ENCODE measurements at places on chromosomes 3 and 15.
A peak's percentile ranks its signal among the peaks of the same experiment; 100 is the strongest.

DNA sequence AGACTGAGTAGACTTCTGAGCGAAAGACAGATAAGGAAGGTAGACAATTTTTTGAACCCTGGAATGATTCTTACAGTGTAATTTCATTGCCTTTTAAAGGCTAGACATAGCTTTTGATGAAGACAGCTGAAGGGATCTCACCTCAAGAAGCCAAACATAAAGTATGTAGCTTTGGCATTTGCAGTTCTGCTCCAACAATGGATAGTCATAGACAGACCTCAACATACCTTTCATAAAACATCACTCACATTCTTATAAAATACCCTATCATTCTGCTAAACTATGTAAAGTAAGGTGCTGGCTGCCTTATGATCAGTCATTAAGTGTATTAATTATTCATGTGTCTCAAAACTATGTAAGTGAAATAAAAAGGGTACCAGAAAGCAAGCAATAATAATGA lies 70.0 kb downstream of the UBE3A start:
- no peak for DNase-seq

DNA sequence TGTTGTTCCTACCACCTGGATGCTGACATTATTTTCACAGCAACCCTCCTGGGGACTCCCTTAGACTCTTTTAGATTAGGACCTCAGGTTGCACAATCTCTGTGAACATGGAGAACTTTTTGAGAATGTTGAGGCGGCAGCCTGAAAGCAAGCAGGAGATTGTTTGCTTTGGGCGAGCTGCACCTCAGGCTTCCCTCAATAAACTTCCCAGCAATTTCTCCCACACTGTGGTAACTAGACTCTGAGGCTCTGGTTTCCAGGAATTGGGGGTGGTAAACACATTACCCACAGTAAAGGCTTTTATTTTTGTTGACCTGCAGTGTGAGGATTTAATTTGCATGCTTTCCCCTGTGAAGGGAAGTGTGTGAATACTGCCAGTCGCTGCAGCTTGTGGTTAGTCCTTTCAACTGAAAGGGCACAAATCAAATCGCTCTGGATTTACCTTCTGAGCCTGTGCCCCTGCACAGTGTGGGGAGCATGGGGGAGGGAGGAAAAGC lies 35.2 kb upstream of the SIAH2 start:
- DNase-seq = peak; percentile 14

DNA sequence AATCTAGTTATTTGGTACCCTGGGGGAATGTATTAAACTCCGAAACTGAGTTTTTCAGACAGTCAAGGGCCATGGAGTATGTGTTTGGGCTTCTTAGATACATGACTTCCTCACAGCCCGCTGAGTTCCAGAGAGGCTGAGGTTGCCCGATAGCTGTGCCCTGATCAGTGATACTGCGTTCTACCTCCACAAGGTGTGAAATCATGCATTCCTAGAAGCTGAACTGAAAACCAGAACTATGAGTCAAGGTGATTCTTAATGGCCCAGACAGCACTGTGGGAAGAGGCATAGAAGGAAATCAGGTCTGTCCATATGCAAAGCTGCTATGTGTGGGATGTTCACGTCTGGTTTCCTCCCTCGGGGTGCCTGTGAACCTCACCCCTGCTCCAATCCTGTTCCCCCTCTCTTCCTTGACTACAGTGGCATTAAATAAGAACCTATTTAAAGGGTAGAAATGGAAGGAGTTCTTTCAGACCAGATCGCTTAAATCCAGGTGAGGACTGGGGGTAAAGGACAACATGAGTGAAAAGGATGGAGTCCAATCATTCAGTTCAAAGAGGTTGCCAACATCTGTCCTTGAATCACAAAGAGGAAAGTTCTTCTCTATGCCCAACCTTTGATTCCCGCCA lies 74.3 kb downstream of the MYO1E start:
- no peak for DNase-seq

- peak; percentile 37 for DNase-seq
Observed at GRCh38 chr3:170222647-170223541, 670 bp downstream of the PRKCI start.

GRCh38 chr15:66691727-66692126 lies 10.3 kb upstream of the SMAD6 start:
- no peak for DNase-seq

DNA sequence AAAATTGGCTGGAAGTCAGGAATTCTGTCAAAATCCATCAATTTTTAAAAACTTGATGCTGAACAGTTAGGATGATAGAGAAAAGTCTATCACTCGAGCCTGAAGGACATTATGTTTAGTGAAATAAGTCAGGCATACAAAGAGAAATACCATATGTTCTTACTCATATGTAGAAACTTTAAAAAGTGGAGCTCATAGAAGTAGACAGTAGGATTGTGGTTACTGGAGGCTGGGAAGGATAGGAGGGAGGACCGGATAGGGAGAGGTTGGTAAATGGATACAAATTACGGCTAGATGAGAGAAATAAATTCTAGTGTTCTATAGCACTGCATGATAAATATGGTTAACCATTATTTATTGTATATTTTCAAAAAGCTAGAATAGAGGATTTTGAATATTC lies 389.5 kb upstream of the RASGRP1 start:
- no peak for DNase-seq

- DNase-seq = no peak
Observed at GRCh38 chr3:195263193-195263924, 7.6 kb downstream of the XXYLT1 start.

DNA sequence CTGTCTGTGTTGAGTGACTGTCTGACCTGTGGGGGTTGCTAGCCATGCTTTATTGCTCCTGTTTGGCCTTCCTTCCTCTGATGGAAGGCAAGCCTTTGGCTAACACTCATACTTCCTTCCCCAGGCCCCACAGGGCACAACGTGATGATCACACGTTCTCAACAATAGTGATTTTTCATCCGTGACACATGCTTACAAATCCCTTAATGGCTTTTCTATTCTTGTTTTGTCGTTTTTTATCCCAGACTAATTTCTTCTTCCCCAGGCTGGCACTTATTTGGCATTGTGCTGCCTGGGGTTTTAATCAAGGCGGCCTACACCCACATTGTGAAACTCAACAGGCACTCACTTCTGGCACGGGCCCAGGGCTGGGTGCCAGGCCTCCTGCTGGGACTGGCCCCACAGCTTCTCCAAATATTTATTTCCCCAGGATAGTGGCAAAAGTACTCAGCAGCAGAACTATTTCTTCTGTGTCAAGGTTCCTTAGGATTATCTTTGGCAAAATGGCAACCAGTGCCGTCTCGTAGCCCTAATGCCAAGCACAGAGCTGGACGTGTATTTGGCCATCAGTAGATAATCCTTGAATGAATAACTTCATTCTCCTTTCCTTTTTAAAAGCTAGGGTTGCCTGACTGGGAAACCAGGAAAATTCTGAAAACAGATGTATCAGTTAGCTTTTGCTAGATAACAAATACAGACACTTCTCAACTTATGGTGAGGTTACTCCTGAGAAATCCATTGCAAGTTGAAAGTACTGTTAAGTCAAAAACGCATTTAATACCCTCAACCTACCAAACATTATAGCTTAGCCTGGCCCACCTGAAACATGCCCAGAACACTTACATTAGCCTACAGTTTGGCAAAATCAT lies 30.6 kb downstream of the CMTM7 start:
- DNase-seq = peak; percentile 91

DNA sequence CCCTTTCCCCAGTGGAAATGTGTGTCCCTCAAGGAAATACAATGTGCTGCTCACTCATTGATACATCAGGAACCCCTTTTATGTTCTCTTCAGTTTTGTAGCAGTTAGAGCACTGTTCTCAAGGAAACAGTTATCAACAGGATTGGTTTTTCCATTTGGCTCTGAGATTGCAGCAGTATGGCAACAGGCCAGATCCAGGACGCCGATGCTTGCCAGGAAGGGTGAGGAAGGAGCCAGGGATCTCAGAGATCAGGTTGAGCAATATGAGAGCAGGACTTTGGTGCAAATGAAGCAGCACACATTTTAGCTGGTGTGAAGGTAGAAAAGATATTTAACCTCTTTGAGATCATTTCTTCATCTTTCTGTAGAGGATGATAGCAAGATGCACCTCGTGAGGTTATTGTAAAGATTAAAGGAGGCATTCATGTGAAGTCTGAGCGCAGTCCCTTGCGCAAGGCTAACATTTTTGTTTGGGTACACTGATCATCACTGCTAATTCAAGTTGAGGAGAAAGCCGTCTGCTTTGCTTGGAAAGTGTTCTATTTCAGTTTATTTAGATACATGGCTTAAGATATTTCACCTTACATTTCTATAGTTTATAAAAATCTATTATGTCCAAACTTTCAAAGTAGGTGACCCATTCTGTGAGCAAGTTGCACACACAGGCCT lies 68.5 kb downstream of the KCNH8 start:
- DNase-seq = peak; percentile 10

DNA sequence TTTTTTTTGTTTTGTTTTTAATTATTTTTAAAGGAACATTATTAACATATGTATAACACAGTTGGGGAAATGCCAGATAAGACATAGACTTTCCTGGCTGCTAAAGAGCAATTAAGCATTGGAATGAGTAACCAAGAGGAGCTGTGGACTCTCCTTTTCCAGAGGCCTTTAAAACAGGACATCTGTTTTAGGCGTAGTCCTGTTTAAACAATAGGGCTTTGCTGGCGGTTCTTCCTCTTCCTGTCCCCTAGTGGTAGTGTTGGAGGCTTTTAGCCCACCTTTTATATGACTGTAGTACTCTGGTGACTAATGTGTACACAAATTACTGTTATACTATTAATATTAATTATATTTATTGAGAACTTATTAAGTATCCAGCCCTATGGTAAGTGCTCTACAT lies 81.9 kb downstream of the PPARG start:
- DNase-seq = peak; percentile 33

DNA sequence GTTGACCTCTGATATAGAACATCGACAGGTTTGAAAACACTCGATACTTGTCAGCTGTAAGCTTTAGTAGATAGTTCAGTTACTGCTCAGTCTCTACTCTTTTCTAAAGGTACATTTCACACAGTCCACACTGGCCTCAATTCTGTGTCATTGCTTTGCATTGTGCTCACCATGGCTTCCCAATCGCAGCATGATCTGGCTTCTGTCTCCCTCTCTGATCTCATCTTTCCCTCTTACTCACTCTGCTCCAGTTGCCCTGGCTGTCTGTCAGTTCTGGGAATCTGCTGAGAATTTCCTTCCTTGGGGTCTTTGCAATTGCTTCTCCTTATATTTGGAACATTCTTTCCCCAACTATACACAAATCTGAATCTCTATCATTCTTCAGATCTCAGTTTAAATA lies 80.6 kb downstream of the GTF2E1 start:
- no peak for DNase-seq

GRCh38 chr3:148852271-148852992 lies 12.7 kb upstream of the CPA3 start:
- no peak for DNase-seq

GRCh38 chr3:64988188-64988587 lies 300.4 kb upstream of the ADAMTS9 start:
- no peak for DNase-seq

DNA sequence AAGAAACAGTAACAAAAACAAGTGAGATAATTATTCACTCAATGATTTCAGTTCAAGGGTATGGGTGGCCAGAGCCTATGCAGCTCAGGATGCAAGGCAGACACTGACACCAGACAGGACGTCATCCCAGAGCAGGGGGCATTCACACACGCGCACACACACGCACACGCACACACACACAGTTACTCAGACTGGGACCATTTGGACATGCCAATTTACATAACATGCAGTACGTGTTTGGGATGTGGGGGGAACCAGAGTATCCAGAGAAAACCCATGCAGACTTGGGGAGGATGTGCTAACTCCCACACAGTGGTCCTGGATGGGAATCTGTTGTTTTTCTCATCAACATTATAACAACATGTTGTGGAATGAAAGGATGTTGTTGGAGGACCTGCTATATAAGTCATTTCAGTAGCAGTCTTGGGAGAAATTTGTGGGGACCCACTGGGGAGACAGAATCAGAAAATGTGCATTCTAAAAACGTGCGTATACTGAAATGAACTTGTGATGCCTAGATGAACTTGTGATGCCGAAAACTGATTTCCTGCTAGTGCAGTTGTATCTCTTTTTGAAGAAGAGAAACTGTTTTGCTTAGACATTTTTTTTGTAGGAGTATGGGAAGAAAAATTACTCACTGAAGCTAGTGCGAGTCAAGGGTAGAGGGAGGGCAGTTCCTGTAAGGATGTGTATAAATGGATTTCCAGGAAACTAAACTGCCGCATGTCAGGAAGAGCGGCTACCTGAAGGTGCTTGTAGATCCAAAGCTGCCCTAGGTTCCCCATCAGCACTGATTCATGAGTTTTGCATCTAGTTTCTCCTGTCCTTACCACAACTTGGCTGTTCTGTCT lies 25.2 kb downstream of the CD200 start:
- DNase-seq = no peak

DNA sequence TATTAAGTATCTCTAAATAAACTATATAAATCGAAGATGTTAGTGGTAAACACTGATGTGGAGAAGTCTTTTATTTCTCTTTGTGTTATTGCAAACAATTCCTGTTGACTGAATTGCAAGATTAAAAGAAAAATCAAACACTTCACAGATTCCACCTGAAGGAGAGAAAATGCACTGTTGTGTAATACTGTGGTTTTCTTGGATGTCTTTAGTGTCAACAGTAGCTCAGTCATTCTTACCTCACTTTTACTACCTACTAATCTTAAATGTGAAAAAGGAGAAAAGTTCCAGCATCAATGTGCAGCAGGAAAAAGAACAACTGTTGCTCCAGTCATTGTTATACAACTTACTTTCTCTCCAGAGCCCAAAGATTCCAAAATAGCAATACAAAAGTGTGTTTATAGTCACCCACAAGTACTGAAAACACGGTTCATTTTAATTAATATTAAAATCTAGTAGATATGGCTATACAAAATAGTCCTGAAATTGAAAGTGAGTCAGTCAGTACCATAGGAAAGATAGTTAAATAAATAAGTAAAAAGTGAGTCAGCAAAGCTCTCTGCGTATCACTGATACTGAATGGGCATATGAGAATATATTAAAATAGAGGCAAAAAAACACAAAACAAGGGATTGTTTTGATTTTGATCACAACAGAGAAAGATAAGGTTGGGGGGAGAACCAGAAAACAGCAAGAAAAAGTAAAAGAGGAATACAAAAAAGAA lies 90.5 kb upstream of the CSPG5 start:
- no peak for DNase-seq

- no peak for DNase-seq
Observed at GRCh38 chr3:196134691-196135090, 52.8 kb upstream of the TFRC start.

- no peak for DNase-seq
Observed at GRCh38 chr15:88238618-88239430, 17.7 kb downstream of the NTRK3 start.

DNA sequence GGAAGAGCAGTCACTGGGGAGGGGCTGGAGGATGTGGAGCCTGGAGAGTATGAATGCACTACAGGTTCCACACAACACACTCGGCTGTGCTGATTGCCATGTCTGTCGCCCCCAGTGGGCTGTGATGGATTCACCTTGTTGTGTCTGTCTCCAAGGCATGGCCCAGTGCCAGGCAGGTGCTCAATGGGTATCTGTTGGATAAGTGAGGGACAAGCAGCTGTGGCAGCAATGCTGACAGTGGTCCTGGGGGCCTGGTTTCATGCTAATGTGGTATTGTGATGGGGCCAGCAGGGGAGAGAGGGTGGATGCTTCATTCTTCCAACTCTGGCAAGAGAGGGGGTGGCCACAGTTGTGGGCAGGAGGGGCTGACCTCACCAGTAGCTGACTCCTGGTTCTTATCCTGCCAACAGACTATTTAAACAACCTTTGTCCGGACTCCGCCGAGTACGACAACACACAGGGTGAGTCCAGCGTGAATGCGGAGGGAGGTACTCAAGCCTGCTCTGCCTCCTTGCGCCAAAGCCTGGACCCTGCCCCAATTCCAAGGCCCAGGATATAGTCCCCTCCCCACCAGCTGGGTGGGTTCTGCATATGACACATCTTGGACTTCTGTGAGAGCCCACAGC lies 47.3 kb upstream of the NR2C2 start:
- DNase-seq = peak; percentile 44

Measured in transverse colon (tissue), 4 donors.